Hematopoietic multipotent progenitor cell treated with erythropoietin and hydrocortisone succinate and interleukin-3 and kit ligand, for 6 days (in vitro differentiated cells): ENCODE measurements at places on chromosomes 3 and 15.

- peak; percentile 49 for DNase-seq
Measured at GRCh38 chr3:117719316-117719926, 1009.8 kb downstream of the TUSC7 start.

DNA sequence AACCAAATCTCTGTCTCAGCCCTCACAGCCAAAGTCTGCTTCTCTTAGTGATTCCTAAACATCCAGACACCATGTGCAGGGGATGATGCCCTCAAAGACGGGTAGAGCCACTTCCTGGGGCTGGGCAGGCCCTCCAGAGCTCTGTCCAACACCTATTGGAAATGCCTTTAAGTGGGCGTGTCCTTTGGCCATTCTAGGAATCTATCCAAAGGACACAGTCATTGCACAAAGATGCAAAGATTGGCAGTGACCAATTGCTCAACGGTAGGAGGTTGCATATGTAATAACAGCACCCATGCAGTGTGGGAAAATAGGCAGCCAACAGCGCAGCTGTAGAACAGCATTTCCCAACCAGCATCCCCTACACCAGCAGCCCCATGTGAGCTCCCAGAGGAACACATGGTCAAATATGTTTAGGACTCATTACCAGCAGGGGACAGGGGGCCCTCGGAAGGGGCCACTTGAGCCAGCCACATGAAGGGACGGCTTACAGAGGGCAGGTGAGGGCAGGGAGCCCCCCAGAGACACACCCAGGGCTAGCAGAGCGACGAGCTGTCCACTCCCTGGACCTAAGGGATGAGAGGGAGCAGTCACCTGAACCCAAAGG, 142.8 kb upstream of the IQSEC1 start:
- no peak for DNase-seq

DNA sequence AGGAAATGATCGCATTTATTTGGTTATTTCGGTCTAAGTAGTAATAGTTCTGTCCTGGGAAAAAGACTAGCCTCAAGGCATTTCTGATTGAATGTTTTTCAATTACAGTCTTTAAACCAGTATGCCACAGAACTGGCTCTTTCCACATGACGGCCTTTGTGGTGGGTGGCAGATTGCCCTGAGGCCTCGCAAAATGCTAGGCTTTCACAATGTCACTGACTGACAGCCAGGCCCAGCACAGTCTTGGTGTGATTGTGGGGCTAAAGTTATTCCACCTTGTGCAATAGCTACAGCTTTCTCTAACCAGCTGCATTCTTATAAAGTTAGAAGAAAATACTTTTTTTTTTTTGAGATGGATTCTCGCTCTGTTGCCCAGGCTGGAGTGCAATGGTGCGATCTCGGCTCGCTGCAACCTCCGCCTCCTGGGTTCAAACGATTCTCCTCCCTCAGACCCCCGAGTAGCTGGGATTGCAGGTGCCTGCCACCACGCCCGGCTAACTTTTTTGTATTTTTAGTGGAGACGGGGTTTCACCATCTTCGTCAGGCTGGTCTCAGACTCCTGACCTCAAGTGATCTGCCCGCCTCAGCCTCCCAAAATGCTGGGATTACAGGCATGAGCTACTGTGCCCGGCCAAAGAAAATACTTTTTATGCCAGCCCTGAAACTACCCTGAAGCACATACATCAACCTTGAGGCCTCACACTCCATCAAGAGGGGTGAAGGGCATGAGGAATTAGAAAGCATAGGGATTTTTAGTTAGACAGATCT, 2.5 kb upstream of the ADIPOQ start:
- DNase-seq: peak; percentile 67

DNA sequence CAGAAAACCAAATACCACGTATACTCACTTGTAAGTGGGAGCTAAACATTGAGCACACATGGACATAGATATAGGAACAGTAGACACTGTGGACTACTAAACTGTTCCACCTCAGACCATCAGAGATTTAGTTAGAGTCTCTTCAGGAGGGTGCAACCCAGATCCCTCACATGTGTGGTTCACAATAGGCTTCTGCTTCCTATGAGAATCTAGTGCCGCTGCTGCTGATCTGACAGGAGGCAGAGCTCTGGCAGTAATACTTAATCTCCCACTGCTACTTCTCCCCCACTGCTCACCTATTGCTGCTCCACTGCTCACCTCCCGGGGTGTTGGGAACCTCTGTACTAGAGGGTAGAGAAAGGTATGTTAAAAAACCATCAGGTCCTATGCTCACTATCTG, 533.3 kb downstream of the NSUN3 start:
- DNase-seq: no peak

DNA sequence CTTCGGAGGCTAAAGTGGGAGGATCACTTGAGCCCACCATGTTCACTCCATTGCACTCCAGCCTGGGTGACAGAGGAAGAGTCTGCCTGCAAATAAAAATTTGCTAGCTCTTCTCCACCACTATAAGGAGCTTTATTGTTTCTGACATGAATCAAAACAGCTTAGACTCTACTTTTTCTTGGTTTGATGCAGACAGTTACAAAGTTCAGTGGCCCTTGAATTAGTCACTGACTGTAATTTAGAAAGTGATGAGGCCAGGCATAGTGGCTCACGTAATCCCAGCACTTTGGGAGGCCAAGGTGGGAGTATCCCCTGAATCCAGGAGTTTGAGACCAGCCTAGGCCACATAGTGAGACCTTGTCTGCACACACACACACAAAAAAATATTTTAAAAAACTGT, 172.4 kb upstream of the CGNL1 start:
- DNase-seq: no peak

DNA sequence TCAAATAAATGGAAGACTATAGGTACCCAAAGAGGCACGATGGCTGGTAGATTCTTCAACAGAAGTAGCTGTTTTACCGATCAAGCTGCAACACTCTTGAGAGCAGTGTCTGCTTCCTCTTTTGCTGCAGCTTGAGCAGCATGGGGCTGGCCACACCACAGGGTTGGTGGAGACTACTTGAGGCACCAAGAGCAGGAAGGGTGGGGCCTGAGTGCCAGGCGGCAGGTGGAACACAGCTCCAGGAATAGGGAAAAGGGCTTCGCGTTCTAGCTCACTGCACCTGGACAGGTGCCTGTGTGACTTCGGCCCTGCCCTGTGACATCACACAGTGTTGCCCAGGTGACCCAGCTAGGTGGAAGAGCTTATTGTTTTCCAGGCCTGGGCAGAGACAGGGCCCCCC, at the start of gene CCDC33:
TSS of gene CCDC33 (plus strand) at position 365 of the 400 bp plus-strand sequence. CDS start 394 bp downstream, outside the sequence.
- DNase-seq: peak; percentile 43

- DNase-seq: no peak
Measured at GRCh38 chr3:174775603-174776002, 83.5 kb upstream of the NAALADL2 start.

GRCh38 chr15:91077029-91077428, 23.0 kb upstream of the SV2B start:
- no peak for DNase-seq

DNA sequence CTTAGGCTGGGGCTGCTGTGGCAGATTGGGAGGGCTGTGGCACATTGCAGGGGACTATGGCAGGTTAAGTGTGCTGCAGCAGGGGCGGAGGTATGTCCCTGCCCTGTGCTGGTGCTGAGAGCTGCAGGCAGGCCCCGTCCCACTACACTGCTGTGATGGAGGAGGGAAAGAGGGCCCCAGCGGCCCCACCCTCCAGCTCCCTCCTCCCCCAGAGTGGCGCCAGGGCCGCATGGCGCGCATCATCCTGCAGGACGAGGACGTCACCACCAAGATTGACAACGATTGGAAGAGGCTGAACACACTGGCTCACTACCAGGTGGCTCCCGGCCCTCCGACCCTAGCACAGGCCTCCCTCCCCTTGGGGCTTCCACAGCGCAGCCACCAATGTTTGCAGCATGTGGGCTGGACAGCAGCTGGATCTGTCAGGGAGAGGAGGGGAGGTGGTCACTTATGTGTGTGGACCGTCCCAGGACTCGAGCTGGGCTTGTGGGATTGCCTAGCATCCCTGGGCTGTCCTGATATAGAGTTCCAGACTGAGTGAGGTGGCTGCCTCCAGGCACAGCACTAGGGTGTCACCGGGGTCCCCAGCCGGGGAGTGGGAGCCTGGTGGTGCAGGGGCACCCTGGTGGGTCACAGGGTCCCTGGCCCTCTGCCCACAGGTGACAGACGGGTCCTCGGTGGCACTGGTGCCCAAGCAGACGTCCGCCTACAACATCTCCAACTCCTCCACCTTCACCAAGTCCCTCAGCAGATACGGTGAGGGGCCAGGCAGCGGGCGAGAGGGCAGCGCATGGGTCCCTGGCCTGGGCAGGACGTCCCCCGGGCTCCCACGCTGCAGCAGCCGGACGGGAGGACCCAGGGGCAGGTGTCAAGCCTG, 46.1 kb downstream of the PLXNA1 start:
- no peak for DNase-seq

DNA sequence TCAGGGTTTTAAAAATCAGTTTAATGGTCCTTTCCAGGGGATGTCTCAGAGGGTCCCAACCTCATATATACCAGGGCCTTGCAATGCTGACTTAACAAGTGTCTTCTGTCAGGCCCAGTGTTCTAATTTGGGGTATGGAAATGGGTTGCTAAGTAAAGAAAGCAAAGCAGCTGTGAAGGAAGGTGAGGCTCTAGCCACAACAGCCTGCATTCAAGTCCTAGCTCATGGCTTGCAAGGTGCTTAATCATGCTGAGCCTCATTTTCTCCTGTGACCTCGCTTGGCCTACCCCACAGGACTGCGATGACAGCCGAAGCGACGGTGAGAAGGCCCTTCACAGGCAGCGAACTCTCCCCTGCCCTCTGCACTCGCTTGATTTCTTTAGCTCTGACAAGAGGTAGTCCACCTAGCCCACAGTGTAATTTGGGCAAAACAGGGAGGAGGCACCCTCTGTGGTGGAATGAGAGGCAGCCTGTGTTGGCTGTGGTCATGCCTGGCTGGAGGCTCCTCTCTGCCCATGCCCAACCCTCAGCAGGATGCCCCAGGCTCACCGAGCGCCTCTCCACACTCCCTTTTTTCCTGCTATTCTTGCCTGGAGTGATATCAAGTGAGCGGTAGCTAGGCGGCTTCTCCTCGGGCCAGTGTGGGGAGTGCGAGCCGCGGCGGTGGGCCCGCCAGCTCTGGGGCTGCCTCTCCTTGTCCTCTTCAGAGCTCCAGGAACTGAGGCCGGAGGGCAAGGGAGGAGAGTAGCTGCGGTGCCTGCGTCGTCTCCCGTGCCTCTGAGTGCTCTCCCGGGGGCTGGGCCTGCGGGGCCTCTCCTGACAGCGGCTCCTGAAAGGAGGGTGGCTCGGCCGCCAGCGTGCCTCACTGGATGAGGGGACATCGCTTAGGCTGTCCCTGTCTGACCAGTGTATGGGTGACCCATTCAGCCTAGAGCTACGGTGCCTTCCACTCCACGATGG, 29.2 kb downstream of the ILDR1 start:
- no peak for DNase-seq

- no peak for DNase-seq
Measured at GRCh38 chr3:147582642-147583041, 173.5 kb downstream of the ZIC1 start.

DNA sequence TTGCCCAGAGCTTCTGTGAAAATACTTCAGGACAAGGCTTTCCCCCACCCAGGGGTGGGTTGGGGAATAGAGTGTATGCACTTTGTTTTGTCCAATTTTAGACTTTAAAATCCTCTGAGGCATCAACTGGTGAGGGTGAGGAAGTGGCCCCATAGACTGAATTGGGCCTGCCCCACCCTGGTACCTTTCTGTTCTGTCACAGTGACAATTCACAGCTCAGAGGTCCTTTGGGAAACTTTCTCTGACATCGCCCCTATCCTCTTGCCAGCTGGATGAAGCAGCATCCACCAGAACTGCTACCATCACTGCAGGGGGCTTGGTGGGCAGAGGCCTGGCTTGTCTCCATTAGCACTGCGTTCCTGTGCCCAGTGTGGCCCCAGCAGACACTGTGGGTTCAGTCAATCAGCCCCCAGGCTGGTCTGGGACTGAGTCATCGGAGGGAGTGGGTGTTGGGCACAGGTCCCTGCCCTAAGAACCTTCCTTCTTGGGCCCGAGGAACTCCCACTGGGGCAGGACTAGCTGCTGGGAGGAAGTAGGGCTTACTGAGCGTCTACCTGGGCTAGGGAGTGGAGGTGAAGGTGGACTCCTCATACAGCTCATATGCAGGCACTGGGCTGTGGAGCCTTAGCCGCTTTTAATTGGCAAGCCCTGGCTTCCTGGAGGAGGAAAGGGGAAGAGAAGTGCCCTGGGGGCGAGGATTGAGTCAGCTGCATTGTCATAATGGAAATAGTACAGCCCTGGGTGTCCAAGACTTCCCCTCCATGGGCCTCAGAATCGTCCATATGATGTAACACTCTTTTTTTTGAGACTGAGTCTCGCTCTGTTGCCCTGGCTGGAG, 1.5 kb upstream of the PPM1M start:
- peak; percentile 55 for DNase-seq

DNA sequence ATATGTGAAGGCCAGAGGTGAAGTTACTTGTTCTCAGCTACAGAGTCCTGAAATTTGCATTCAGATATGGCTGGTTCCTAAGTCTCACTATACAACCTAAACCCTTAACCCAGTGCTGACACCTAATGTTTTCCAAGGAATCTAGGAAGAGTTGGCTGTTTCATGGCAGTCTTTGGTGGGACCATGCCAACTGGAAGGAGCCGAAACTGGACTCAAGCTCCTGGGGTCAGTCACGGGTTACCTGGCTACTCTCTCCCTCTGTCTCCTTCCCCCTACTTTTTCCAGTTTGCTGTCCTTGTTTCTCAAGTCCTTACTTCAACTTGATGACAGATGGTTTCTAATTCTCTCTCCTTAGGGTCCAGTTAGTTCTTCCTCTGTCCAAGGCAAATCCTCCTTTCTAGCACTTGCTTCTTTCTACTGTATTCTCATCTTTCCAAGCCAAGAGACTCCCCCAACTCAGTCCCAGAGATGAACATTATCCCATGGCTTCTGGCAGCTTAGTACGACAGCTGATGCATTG, 88.6 kb upstream of the COL6A5 start:
- DNase-seq: no peak

GRCh38 chr3:51391566-51392354, 675 bp downstream of the RBM15B start:
- peak; percentile 41 for DNase-seq

GRCh38 chr3:197000211-197000610, 29.4 kb downstream of the MELTF start:
- no peak for DNase-seq

DNA sequence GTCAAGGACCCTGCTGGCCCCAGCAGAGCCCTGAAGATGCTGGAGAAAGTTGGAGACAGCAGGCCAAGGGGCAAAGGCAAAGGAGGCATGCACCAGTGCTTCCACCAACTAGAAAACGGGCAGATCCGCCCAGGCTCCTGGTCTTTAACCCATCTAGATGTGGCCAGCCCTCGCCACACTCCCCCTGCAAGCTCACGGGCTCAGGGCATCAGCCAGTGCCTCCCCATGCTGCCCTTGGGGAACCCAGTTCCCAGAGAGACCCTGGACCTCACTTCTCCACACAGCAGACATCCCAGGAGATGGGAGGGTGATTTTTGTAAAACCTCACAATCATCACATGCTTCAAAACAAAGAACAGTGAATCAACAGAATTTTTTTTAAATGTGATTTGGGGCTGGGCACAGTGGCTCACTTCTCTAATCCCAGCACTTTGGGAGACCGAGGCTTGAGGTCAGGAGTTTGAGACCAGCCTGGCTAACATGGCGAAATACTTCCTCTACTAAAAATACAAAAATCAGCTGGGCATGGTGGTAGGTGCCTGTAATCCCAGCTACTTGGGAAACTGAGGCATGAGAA, 24.5 kb downstream of the CYFIP1 start:
- DNase-seq: no peak

- no peak for DNase-seq
Measured at GRCh38 chr3:126941721-126942270, 41.1 kb upstream of the PLXNA1 start.
